HepG2 (cell line): ENCODE measurements at places on chromosomes 6 and 20. TPM values are rescaled to one million over a fixed set of nuclear protein-coding genes. Genes with fewer than 3 reads are reported as not detected.

DAAM2 gene
- not detected in 2 replicates for total RNA-seq

GRCh38 chr6:4925580-4925979 is 78.3 kb downstream of the RPP40 start:
- no peak for DNase-seq
- no peak overlapping the region for H3K4me3 ChIP-seq
- H3K4me1 ChIP-seq: no peaks in the 10 kb centered on the region
- no peaks in the 10 kb centered on the region for H3K36me3 ChIP-seq
- no peak overlapping the region for H3K27ac ChIP-seq
- H3K27me3 ChIP-seq: no peaks in the 10 kb centered on the region

- DNase-seq: no peak
- no peaks in the 10 kb centered on the region for H3K4me1 ChIP-seq
- no peak overlapping the region for H3K4me3 ChIP-seq
- no peaks in the 10 kb centered on the region for H3K27me3 ChIP-seq
- H3K27ac ChIP-seq: no peak overlapping the region
Observed at GRCh38 chr20:59703046-59703445, 98.7 kb downstream of the PHACTR3 start.

DNA sequence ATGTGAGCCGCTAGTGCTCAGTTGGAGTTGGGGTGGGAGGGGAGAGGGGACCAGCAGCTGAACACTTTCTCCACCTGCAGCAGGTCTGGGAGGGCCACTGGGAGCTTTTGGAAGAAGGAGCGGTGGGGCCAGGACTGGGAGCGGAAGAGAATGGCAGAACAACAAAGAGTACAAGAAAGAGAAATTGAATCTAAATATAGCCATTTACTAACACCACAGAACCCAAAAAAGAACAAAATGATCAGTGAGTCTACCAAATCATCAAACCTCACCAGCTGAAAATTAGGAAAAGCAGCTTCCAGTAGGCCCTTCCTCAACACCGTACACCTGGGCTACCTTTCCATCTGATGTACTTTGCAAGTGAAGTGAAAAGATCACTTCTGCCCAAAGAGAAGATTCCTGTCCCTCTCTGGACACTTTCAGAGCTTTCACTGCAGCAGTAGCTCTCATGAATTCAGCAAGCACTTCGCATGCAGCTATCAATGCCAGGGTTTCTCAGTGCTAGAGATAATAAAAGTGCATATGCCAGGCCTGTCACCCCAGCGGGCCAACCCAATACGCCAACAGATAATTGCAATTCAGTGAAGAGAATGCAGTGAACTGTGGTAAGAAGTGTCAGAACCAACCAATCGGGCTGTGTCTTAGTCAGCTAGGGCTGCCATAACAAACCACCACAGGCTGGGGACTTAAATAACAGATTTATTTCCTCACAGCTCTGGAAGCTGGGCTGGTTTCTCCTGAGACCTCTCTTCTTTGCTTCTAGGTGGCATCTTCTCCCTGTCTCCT is 597 bp downstream of the LY86 start:
- no peak overlapping the region for H3K27ac ChIP-seq
- DNase-seq: no peak
- H3K4me1 ChIP-seq: no peaks in the 10 kb centered on the region
- peaks cover 27% of the 10 kb centered on the region; the same call in 2 of the 3 replicates for H3K27me3 ChIP-seq
- no peak overlapping the region for H3K4me3 ChIP-seq

- no peak for DNase-seq
- peak overlapping the region; percentile 87 for H3K4me3 ChIP-seq
- no peak overlapping the region for H3K27ac ChIP-seq
- H3K4me1 ChIP-seq: peaks cover 65% of the 10 kb centered on the region
Observed at GRCh38 chr20:8133851-8134451, 1.9 kb downstream of the PLCB1 start.

- no peak overlapping the region for H3K27ac ChIP-seq
- no peaks in the 10 kb centered on the region for H3K36me3 ChIP-seq
- no peak overlapping the region for H3K4me3 ChIP-seq
- no peaks in the 10 kb centered on the region for H3K27me3 ChIP-seq
Observed at GRCh38 chr6:21753241-21754108, 159.9 kb downstream of the SOX4 start.

SMLR1 gene
- total RNA-seq: 97.8 and 104 TPM in 2 replicates
